ENCODE measurements at places on chromosomes 13 and 19.

- no peak for DNase-seq
Observed at GRCh38 chr19:13078897-13079541, 23.6 kb downstream of the LYL1 start.

GRCh38 chr19:3178377-3178972 is at the start of gene S1PR4:
Gene S1PR4 (plus strand): TSS chr19:3178769. CDS start chr19:3178793, 24 bp downstream.
- no peak for DNase-seq

GRCh38 chr19:4976401-4977298 is 7.7 kb downstream of the KDM4B start:
- DNase-seq: peak; percentile 98

DNA sequence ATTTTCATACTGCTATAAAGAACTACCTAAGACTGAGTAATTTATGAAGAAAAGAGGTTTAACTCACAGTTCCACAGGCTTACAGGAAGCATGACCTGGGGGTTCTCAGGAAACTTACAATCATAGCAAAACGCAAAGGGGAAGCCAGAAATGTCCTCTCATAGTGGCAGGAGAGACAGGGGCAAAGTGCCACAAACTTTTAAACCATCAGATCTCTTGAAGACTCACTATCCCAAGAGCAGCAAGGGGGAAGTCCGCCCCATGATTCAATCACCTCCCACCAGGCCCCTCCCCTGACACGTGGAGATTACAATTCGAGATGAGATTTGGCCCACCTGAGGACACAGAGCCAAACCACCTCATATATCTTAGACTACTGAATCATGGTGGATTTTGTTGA is 198.7 kb downstream of the KCTD12 start:
- DNase-seq: no peak

- peak; percentile 82 for DNase-seq
Observed at GRCh38 chr19:35882114-35882832, 13.9 kb downstream of the APLP1 start.

DNA sequence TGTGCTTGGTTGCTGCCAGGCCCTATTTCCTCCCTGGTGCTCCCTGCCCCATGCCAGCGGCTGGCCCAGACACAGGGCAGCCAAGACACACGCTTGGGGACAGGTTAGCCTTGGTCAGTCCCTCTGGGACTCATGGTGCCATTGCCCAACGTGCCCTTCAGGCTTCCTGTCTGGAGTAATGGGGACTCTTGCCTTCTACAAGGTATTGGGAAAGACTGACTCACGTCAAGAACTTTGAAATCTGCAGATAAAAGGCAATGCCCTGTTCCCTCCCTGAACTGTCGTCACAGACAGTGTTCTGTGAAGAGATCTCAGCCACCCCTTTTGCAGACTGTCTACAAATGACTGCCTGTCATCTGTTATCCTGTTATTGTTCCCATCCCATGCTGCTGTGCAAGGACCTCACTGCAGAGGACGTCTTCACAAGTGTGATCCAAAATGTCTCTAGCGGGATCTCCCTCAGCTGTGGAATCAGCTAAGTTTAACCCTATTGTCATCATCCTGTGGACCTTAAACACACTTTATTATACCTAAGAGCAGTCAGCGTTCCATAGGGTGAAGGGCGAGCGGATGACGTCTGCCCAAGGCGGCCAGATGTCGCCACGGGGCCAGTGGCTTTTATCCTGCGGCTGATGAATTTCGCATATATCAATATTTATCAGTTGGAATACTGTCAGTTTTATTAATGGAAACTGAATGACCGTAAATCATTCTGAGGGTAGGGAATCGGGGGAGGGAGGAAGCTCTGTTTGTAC is 59.0 kb downstream of the GSX1 start:
- DNase-seq: no peak

GRCh38 chr19:53977991-53978731 is 13.3 kb upstream of the CACNG6 start:
- DNase-seq: peak; percentile 63

DNA sequence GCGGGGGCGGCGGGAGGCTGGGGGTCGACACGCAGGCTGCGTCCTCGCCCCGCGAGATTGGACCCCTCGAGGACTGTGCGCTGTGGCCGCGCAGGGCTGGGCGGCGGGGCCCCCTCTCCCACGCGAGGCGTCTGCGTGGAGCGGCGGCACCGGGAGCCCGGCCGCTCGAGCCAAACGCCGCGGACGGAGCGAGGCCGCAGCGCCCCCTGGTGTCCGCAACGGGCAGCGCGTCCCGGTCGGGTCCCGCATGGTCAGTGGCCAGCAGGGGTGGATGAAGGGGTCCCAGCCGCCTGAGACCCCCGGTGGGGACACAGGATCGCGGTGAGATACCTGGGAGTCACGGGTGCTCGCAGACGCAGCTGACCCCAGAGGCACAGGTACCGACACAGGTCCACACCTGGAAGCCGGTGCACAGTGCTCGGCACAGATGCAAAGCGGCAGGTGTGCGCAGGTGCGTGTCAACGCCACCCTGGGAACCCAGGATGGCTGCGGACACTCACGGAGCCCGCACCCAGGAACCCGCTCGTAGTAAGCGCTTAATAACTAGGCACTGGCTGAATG is 2.1 kb upstream of the CIRBP start:
- peak; percentile 33 for DNase-seq

DNA sequence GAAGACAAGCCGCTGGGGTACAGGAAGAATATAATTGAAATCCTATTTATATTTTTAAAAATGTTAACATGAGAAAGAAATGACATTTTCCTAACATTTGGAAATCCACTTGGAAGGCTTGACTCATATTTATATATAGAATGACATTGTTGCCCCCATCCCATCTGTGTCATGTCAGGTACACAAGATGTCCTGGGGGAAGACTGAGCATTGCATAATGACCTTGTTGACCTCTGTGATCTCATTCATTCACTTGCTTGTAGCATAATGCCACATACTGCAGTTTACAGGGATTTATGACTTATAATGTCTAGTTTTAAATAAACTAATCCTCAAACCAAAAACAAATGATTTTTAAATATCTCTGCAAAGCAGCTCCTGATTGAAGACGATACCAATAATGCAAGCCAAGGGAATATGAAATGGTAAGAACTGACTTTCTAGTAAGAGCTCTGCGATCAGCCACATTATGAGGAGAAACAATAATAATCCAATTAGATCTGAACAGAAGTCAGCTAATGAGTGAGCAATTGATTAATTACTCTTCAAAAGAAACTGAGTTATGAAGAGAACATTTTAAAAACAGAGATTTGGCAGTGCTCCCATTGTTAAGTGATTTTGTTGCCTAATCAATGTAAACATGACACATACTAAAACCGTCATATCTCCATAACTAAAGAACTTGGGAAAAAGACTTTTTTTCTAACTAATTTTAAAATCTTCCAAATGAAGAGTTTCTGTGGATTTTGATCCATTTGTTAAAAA is 21.2 kb upstream of the VWA8 start:
- DNase-seq: no peak

- DNase-seq: no peak
Observed at GRCh38 chr13:45847554-45848224, 3.9 kb downstream of the SIAH3 start.

- no peak for DNase-seq
Observed at GRCh38 chr19:45638930-45639729, at the start of gene EML2. Gene EML2 (minus strand): TSS chr19:45639397. CDS start chr19:45639376, 21 bp downstream.

DNA sequence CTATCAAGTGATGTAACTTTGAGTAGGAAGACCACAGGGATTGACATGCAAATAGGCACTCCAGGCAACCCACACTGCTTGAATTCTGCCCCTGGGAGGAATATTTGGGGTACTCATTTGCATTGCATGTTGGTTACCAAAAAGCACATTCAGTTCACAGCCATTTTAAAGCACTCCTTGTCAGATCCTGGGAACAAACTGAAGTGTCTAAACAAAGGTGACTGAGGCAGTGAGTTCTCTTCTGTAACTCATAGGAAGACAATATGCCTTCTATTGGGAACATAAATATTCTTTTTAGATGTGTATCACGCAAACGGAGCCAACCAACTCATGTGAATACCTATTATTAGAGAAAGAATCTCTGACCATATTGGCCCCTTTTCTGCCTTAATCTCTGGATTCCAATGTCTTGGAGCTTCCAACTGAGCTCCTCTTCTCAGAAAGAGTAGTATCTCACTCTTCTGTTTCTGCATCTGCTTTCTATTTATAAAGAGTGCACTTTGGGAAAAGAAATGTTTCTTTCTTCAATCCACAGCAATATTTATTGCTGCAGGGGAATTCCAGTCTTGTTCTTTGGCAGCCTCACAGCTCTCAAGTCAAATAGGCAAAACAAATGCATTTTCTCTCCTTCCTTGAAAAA is 125.7 kb upstream of the NBEA start:
- peak; percentile 46 for DNase-seq
